ENCODE measurements at places on chromosomes 5 and 9.

DNA sequence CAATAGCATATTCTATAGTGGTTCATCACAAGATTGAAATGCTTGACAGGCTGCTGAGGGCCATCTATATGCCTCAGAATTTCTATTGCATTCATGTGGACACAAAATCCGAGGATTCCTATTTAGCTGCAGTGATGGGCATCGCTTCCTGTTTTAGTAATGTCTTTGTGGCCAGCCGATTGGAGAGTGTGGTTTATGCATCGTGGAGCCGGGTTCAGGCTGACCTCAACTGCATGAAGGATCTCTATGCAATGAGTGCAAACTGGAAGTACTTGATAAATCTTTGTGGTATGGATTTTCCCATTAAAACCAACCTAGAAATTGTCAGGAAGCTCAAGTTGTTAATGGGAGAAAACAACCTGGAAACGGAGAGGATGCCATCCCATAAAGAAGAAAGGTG is 43.8 kb downstream of the GCNT1 start:
- no peak for DNase-seq

- DNase-seq: no peak
Measured at GRCh38 chr9:125600194-125600593, 106.8 kb downstream of the MAPKAP1 start.

DNA sequence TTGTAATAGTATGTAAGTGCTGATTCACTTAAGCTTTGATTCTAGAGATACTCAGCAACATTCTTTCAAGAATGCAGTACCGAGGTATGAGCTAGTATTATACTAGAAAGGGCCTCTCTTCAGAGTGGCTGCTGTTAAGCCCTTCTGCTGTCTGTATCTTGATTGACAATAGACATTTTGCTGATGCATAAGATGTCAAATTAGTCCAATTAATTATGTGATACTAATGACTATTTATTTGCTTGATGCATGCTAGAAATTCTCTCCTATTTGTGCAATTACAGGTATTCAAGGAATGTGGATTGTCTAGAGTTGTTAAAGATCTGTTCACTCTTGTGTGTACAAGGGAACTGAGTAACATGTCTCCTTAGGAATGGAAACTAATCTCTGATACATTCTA is 92.3 kb upstream of the PTGER4 start:
- DNase-seq: no peak

DNA sequence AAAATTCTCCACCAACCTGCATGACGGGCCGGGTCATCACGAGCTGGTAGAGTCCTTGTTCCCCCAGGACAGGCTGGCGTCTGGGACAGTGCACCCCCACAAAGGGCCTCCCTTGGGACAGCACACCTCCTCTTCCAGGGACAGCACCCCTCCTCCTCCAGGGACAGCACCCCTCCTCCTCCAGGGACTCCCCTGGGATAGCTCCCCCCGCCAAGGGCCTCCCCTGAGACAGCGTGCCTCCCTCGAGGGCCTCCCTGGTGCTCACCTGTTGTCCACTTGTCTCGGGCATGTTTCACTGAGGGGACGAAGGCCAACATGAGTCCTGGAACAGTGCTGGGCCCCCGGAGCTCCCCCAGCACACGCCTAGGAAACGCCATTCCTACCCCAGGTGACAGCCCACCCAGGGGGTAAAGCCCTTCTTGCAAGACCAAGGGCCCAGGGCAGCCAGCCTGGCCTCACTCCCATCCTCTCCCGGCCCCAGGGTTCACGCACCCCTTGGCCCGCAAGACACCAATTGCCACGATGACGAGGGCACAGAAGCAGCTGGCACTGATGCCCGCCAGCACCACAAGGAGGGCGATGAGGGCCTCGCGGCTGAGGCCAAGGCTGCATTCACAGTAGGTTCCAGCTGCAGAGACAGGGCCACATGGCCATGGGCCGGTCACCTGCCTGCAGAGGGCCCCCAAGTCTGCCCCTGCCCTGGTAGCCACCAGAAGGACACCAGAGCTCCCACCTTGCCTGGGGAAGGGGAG is 531 bp downstream of the TMEM210 start:
- DNase-seq: no peak

GRCh38 chr5:2387634-2388325 is 363.7 kb downstream of the IRX2 start:
- no peak for DNase-seq

DNA sequence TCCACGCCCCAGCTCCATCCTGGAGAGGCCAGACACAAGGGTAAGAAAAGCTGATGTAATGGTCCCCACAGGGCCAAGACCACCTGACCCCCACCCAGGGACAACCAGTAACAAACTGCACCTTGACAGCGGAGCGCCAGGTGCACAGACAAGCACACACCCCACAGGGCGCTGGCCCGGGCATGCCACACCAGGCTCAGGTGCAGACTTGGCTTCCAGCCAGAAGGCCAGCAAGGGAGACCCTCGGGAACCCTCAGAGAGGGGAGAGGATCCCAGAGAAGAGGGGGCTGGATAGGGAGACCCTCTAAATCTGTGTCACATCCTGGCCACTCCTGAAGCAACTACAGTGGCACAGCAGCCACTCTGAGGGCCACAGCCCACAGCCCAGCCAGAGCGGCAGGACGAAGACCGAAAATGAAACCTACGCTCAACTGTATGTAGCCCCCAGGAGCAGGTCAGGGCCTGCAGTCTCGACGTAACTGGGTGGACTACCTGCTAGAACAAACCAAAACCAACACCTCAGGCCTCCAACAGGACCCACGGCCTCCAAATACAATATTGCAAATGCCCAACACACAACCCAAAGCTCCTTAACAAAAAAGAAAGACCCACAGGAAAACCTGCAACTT is 18.5 kb downstream of the CAMSAP1 start:
- DNase-seq: no peak

GRCh38 chr5:125823572-125823971 is 599.6 kb upstream of the GRAMD2B start:
- no peak for DNase-seq

- no peak for DNase-seq
Measured at GRCh38 chr5:76805821-76806505, 12.9 kb upstream of the F2RL1 start.

GRCh38 chr5:29758986-29759421 is 1434.5 kb upstream of the CDH6 start:
- DNase-seq: no peak

- no peak for DNase-seq
Measured at GRCh38 chr9:26219961-26220360, 541.7 kb upstream of the TUSC1 start.

- DNase-seq: no peak
Measured at GRCh38 chr5:82255844-82256243, 22.3 kb downstream of the RPS23 start.

DNA sequence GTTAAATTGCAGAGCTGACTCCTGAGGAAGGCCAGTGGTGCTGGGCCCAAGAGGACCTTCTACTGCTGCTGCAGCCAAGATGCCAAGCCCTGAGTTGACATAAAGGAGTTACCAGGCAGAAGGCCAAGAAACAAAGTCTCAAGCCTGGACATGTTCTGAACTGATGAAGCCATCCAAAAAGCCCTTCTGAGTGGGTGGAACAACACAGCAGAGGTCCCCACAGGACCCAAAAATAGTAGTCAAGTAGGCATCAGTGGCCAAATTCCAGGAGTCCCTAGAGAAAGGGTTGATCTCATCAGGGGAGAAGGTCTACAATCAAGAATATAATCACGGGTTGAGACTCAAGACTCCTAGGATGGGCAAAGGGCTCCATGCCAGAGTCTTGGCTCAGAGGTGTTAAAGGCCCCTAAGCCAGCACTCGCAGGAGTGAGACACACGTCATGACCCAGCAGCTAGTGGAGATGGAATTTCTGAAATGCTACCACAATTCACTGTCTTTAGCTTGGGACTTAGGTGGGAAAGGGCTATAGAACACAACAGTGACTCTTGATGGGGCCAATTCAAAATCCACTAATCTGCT is 119.7 kb downstream of the FANCC start:
- no peak for DNase-seq

DNA sequence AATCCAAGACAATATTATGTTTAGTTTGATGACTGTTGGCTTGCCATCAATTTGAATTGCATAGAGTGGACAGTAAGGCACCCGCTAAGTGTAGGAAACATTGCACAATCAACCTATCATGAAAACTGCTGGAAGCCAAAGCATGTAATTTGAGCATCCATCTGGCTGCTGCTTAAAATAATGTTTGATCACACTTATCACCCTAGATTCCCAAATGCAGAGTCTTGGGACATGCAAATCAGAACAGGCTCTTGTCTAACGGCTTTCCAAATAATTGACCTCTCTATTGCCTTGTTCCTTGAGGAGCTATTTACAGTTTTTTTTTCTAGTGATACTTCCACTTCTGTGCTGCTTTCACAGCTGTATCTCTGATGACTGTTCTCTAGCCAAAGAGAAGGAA is 342.1 kb downstream of the PRR16 start:
- no peak for DNase-seq

- DNase-seq: no peak
Measured at GRCh38 chr9:112076814-112077213, 98.3 kb downstream of the SUSD1 start.

- DNase-seq: no peak
Measured at GRCh38 chr9:87748881-87749280, 23.0 kb downstream of the CTSL start.

GRCh38 chr9:128408963-128409431 is 11.7 kb upstream of the CERCAM start:
- no peak for DNase-seq

DNA sequence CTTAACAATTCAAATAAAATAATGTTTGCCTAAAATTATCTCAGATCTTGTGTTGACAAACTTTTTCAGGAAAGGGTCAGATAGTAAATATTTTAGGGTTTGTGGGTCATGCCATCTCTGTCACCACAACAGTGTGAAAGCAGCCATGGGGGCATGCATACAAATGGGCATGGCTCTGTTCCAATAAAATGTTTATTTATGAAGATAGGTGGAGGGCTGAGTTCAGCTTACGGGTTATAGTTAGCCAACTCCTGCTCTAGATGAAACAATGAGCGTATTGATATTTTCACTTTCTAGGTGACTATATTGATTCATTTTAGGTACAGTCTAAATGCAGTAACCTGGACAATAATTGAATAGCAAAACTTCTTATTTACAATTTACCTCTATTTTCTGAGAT is 533.8 kb upstream of the CLINT1 start:
- DNase-seq: no peak

DNA sequence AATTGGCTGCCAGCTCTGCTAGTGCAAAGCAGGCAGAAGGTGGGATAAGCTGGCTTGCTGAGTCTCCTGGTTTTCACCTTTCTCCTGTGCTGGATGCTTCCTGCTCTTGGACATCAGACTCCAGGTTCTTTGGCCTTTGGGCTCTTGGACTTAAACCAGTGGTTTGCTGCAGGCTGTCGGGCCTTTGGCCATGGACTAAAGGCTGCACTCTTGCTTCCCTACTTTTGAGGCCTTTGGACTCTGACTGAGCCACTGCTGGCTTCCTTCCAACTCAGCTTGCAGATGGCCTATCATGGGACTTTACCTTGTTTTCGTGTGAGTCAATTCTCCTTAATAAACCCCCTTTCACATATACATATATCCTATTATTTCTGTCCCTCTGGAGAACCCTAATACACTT is 1293.9 kb upstream of the CDH6 start:
- DNase-seq: no peak
